NCI-H774 (cell line): ENCODE measurements at places on chromosomes 3 and 15.

DNA sequence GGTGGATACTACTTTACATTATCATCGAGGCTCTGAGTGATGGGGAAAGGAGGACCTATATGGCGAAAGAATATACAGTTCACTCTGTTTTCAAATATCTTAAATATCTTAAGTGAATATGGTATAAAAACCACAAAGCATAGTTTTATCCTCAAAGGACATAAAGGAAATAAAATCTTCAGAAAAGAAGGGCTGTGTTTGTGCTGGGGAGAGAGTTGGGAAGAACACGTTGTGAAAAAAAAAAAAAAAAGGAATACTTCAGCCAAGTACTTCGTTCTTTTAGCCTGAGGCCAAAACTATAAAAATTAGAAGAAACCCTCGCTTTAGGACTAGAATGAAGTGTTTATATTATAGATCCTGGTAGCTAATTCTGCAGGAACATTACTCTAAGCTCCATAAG, 10.2 kb upstream of the TMEM212 start:
- DNase-seq = no peak

DNA sequence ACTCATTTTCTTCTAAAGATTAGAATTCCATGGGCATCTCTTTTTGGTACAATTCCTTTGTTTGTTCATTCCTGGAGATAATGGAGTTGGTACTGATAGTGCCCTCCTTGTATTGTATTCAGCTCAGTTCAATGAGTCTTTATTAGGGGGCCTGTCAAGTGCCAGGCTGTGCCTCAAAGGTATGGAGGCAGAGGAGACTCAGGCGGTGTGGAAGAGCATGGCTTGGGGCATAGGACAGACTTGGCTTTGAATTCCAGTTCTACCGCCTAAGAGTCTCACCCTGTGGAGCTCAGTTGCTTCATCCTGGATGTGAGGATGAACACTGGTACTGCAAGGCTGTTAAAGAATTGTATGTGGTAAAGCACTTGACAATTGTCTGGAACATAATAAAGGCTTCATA, 196.6 kb upstream of the IL12A start:
- DNase-seq = no peak

GRCh38 chr3:45223889-45224727, 2.0 kb downstream of the TMEM158 start:
- DNase-seq = no peak

DNA sequence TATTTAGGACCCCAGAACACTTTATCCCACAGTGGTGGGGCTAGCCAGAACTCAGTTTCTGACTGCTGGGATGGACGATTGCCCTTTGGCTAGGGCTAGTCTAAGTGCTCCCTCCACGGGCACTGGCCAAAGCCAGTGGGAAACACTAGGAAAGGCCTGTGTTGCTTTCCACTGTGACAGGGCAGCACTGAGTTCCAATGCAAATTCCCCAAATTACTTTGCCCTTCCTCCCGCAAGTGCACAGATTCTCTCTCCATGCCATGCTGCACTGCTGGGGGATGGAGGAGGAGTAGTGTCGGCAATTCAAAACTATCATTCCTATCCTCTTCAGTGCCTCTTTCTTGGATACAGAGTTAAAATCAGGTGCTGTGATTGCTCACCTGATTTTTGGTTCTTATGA, 100.0 kb downstream of the SH3GL3 start:
- DNase-seq = no peak

GRCh38 chr15:70219256-70219895, 121.7 kb upstream of the TLE3 start:
- no peak for DNase-seq

DNA sequence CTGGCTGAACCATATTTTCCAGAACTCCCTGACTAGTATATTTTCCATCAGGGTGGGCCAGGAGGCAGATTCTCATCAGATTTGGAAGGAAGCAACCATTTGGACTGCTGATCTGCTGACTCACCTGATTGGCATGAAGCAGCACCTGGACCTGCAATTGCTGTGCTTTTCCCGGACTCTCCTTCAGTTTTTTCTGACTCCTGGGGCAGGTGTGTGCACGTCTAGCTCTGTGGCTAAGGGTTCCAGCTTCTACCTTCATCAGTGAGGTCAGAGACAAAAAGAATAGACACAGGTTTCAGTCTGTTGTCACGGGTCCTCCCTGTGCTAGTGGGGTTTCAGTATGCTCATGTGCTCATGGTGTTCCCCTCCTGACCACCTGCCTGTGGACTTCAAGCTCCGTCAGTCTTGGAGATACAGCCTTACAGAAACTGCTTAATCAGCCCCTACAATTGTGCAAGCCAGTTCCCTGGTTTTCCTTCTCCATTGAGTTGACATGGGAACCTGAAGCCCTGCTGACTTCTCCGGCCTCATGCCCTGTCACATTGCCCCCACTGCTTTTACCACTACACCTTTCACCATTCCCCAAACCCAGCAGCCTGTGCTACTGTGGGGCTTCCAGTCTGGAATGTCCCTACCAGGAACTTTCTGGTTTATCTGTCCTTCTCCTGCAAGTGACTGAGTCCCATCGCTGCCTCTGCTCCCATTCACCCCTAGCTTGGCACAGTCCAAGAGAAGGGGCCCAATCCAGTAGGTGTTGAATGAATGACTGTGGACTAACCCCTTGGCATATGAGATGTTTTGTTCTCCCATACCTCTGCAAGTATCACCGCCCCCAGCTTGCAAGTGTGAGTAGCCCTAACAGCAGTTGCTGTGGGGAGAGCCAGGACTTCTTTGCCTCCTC, 31.7 kb downstream of the HMCES start:
- DNase-seq = no peak

- DNase-seq = no peak
Measured at GRCh38 chr3:156274791-156275190, 154.4 kb downstream of the KCNAB1 start.

- DNase-seq = no peak
Measured at GRCh38 chr15:61398310-61398709, 169.2 kb upstream of the RORA start.

GRCh38 chr3:52401551-52401950, 43.4 kb downstream of the SEMA3G start:
- DNase-seq = no peak

GRCh38 chr3:179149951-179150350, 1.8 kb downstream of the PIK3CA start:
- DNase-seq = no peak

- DNase-seq = no peak
Measured at GRCh38 chr3:141089339-141090152, 38.4 kb downstream of the SPSB4 start.
